GM12878 (cell line): ENCODE measurements at places on chromosomes 1 and 21.

GRCh38 chr1:242219905-242220304 lies 221.0 kb upstream of the MAP1LC3C start:
- DNase-seq, result no peak

GRCh38 chr1:40906781-40907400 lies 44.7 kb upstream of the CITED4 start:
- DNase-seq, result no peak

- DNase-seq, result no peak
Measured at GRCh38 chr21:38806153-38806941, 618 bp downstream of the ETS2 start.

DNA sequence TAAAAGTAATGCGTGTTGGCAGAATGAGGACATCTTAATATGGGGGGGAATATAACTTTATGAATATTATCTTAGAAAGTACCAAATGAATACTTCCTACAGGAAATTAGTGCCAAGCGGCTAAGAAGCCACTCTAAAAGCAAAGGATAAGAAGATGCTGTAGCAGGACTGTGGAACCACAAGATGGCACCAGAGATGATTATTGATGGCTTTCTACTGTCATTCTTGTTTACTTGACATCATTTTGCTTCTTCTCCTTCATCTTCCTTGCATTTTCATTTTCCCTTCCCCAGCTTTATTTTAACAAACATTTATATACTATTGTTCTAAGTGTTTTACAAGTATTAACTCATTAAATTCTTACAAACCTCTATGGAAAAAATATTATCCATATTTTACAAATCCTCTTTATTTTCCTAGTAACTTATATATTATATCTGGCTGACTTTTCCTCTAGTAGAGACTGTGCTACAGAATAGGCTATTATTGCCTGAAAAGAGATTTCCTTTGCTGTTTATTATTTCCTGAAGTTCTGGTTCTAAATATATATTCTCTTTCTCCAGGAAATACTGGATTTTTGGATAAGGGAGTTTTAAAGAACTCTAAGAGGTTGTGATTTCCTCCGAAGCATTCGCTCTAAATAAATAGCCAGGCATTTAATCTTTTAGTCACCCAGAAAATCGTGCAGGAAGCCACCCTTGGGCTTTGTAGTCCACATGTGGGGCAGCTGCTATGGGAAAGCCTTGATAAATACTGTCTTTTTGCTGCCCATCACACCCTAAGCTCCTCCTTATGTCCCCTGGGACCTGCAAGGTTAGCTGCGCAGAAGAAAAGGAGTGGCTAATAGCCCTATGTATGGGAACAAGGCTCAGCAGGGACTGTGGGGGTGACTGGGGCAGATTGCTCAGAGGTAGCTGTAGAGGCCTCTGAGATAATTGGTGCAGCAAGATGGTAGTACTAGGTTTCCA lies 69.8 kb downstream of the TPR start:
- no peak for DNase-seq

- no peak for DNase-seq
Measured at GRCh38 chr21:27329255-27329851, 362.5 kb upstream of the ADAMTS5 start.

DNA sequence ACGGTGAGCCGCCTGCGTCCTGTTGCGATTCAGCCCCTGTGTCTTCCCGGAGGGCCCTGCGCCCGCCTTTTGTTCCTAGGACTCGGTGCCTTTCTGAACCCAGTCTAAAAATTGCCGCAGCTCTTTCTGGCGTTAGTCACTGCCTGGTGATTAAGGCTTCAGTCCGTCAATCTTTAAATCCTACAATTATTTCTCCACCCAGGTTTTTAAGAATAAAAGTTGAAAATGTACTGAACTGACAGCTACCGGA lies 16.2 kb upstream of the PDXK start:
- DNase-seq, result no peak
